ENCODE measurements at places on chromosomes 3 and 15.

DNA sequence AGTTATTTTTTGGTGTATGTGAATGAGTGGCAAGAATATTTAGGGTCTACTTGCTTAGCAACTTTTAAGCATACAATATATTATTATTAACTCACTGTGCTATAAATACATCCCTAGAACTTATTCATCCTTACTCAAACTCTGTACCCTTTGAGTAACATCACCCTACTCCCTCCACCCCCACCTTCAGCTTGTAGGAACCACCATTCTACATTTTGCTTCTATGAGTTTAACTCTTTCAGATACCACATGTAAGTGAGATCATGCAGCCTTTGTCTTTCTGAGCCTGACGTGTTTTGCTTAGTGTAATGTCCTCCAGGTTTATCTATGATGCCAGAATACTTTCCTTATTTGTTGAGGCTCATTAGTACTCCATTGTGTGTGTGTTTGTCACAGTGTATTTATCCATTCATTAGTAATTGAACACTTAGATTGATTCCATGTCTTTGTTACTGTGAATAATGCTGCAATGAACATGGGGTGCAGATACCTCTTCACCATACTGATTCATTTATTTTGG, 526.9 kb downstream of the PYDC2 start:
- no peak for DNase-seq

DNA sequence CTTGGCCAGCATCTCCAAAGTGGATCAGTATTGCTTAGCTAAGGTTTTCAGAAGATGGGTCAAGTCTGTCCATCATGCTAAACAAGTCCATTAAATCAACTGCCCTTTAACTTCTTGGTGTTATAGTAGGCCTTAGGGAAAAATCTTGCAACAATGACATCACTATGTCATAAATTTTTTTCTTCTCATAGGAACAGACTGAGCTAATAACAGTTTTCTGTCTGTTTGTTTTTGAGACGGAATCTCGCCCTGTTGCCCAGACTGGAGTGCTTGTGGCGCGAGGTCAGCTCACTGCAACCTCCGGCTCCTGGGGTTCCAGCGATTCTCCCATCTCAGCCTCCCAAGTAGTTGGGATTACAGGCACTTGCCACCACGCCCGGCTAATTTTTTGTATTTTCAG, 94.2 kb downstream of the EFL1 start:
- DNase-seq, result no peak

DNA sequence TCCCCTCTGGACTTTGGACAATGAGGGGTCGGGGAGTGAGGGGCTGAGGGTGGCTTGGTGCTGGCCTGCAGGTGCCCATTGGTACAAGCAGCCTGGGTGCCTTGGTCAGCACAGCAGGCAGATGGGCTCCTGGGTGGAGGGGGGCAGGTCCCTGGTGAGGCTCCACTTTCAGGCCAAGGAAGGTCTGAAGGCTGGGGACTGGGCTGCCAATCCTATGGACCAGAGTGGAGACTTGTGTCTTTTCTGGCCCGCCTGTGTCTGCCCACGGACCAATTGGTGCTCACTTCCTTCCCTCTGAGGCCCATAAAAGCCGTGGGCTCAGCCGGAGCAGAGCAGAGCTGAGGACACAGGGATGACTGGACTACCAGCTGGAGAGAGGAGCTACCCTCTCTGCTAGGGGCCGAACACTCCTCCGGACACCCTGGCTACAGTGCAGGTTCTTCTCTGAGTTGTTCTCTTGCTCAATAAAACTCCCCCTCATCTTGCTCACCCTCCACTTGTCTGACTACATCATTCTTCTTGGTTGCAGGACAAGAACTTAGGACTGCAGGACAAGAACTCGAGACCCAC, 31.9 kb upstream of the IREB2 start:
- no peak for DNase-seq

DNA sequence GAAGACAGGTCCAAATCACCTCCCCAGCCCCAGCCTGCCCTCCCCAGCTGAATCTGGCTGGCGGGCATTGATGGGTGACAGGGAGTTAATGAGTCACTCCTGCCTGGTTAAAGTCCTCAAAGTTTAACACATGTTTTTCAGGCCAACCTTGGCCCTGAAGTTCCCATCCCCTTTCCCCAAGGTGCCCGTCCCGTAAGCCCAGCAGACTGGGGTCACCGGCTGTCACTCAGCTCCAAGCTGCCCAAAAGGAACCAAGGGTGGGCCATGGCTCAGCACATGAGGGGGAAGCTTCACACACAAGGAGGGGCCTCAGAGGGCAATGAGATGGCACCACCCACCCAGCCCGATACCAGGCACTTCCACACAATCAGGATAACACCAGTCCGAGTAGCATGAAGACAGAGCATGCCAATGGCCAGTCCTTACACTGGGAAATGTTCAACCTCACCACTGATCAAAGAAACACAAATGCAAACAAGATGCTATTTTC, 10.2 kb upstream of the KLF15 start:
- no peak for DNase-seq

DNA sequence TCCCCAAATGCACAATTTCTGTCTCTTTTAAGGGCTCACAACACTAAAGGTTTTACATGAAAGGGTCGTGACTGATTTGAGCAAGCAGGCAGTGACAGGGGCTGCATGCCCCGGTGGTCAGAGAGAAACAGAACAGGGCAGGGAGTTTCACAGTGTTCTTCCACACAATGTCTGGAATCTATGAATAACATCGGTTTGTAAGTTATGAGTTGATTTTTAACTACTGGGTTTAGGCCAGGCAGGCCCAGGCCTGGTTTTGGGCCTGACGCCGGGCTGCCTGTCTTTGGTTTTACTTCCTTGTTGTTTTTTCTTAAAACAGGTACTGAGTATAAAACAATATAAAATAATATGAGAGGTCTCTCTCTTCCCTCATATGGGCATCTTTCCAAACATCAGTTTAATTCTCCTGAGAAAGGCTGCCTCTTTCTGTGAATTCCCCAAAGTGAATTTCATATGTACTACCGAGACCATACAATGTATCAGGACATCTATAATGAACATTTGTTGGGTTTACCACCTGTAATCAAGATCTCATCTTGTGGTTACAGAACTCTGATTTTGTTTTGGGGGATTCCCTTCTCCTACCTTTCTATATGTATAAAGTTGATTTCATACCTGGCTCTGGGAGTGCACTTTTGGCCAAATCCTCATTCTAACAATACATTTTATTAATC, 74.4 kb downstream of the CD200 start:
- DNase-seq, result no peak

GRCh38 chr3:113143353-113143752, 68.0 kb upstream of the BOC start:
- DNase-seq, result no peak
